Dermis microvascular lymphatic vessel endothelial cell (primary cell): ENCODE measurements at places on chromosomes 5 and 9.

GRCh38 chr9:8826281-8826680, 1026.7 kb upstream of the DMAC1 start:
- no peak for DNase-seq

- DNase-seq: no peak
Measured at GRCh38 chr5:33720176-33720575, 171.6 kb downstream of the ADAMTS12 start.

DNA sequence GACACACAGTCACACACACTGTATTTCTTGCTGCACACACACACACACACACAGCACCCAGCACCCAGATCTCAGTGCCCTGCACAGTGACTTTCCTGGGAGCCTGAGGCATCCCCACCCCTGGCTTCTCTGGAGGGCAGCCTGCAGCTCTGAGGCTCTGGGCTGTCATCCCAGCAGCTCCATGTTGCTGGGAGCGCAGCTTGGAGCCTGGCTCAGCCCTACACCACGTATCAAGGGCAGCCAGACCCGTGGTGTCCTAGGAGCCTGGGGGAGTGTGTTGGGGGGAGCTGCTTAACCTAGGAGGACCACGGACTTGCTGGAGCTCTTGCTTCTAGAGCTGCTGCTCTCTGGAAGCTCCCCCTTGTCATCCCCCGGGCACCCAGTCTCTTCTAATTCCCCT, 5.2 kb downstream of the IER5L start:
- DNase-seq: no peak

DNA sequence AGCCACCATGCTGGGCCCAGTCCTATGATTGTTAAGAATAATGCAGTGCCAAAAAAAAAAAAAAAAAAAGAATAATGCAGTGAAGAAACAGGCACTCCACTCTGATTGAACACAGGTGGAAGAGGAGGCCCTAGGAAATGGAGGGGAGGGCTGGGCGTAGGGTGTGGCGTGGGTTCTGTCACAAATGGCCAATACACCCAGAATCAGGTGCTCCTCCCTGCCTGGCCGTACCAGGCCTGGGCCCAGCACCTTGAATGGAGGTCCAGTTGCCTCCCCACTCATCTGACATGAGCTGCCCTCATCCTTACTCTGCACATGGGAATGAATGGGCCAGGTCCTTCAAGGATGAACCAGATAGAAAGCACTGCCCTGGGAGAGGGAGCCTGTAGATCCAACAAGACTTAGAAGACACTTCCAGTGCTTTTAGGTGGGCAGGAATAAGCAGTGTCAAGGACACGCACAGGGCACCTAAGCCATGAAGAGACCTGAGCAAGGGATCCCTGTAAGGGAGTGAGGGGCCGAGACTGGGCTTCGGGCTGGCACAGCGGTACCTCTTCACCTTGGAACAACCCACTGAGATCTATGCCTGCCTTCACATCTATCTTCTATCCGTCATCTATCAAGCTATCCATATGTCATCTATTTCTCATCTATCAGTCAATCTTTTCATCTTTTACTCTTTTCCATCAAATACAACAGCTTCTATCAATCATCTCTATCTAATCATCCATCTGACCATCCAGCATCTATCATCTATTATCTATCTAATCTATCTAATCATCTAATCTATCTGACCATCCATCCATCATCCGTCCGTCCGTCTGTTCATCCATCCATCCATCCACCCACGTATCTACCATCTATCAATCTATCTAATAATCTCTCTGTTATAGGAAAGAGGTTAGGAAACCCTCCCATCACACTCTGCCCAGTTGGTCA, 15.9 kb downstream of the NINJ1 start:
- no peak for DNase-seq

- no peak for DNase-seq
Measured at GRCh38 chr5:136638084-136638483, 272.7 kb upstream of the TRPC7 start.

GRCh38 chr5:109805883-109806282, 116.2 kb downstream of the MAN2A1 start:
- DNase-seq: no peak

DNA sequence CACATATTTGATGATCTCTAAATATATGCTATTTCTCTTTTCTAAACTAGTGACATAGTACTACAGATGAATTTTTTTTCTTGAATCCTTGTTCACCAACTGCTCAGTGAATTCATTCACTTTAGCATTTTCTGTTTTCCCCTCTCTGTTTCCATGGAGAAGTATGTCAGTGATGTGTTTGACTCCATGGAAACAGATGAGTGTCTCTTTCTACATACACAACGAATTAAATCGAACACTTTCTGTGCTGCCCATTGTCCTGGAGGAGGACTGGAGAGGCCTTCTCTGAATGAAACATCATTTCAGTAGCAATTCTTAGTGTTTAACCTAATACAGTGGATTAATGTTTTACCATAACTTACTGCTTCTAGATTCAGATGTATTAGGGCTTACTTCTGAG, 9.5 kb downstream of the INVS start:
- no peak for DNase-seq

- DNase-seq: no peak
Measured at GRCh38 chr9:71048280-71048679, 73.1 kb downstream of the TRPM3 start.

- no peak for DNase-seq
Measured at GRCh38 chr9:5443850-5444249, 6.1 kb upstream of the PLGRKT start.

DNA sequence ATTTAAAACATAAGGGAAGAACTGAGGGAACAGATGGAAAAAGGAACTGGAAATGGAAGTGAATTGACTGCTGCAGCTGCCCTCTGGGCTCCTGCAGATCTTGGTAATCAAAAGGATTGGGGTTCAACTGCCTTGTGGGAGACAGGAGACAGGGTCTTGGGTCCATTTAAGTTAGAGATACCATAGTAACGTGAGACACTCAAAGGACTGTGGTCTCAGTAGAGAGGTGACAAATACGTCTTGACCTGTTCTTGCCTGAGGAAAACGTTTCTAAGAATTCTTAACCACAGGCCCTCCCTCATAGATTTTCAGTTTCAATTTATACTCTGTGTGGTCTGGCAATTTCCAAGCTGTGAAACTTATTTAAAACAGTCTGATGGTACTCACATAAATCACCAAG, 100.8 kb upstream of the DHFR start:
- DNase-seq: no peak

DNA sequence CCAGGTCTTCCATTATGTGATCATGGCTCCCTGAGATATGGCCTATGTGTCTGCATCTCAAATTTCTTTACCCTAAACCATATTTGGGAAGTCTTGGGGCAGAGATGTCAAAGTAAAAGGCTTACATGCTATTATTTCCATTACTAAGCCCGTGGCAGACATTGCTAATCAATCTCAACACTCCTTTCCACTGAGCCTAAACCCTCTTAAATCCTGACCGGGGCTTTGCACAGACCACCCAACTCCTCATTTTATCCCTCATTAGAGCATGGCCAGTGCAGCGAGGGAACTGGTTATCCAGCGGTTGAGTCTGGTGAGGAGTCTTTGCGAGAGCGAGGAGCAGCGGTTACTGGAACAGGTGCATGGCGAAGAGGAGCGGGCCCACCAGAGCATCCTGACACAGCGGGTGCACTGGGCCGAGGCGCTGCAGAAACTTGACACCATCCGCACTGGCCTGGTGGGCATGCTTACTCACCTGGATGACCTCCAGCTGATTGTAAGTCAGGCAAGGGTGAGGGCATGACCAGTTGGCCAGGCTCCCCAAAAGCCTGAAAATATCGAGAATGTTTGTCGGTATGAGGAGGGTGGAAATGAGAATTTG, 11.0 kb downstream of the BSPRY start:
- DNase-seq: no peak

DNA sequence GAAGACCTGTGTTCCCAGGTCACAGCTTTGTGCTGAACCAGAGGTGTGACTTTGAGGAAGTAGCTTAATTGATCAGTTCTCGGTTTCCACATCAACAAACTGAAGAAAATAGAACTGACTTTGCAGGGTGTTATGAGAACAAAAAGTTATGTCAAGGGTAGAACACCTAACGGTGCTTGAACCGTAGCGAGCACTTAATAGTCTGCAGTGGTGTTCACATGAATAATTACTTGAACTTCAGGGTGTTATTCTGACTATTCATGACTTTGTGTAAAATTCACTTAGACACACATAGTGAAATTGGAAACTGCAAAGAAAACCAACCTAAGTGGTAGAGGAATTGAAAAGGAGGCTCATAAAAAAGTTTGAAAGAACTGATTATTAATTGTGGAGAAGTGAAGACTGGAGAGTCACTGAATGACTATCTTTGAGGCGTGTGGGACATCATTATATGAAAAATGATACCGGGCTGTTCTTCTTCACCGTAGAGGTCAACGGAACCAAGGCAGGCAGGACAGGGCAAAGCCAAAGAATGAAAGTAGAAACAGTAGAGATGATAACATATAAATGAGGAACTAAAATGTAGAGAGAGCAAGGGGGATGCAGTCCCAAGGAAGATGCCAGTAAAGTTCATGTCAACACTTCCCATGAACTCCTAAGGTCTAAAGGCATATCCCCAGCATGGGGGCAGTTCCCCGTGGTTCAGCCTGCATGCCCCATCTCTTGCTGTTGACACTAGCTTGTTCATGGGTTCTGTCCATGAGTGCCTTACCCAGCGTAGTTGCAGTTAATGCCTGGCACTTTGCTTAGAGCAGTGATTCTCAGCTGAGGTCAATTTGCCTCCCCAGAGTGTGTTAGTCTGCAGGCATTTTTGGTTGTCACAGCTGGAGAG, 118.7 kb downstream of the ZNF462 start:
- no peak for DNase-seq

DNA sequence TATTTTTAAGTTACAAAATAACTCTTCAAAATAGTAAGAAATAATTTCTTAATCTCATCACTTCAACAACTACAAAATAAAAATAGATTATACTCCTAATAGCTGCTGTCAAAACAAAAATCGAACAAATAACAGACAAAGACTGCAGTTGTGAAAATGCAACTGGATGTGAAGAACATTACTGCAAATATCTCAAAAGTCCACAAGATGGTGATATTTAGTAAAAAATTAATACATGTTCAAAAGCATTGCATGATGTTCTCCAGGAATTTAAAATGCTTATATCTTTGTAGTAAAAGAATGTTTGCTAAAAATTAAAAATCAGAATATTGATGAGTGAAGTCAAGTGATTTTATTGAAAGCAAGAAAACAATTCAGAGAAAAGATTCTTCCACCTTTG, 66.2 kb downstream of the MPDZ start:
- DNase-seq: peak; percentile 57

DNA sequence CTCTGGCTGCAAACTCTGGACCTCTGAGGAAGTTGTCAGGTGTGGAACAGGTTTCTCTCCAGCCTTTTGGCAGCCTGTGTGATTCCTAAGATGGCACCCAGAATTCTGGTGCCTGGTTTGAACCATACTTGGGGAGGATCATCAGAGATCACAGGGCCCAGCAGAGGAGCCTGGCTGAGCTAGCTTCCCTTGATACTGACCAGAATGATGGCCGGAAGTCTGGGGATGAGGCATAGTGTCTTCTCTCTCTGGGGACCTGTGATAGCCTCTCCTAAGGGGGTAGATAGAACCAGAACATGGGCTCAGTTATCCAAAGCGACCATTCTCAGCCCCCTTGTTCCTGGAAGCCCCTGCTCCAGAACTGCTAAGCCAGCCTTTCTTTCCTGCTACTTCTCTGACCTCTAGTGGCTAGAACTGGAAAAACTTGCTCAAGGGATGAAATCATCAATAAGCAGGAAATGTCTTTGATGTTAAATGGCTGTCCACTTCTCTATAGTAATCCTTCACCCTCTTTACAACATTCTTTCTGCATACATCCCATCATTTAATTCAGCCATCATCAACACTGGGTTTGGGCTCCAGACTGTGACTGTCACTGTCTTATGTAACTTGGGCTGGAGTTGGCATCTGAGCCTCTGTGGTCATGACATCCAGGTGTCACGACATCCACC, 55.1 kb downstream of the C9orf152 start:
- DNase-seq: peak; percentile 45

DNA sequence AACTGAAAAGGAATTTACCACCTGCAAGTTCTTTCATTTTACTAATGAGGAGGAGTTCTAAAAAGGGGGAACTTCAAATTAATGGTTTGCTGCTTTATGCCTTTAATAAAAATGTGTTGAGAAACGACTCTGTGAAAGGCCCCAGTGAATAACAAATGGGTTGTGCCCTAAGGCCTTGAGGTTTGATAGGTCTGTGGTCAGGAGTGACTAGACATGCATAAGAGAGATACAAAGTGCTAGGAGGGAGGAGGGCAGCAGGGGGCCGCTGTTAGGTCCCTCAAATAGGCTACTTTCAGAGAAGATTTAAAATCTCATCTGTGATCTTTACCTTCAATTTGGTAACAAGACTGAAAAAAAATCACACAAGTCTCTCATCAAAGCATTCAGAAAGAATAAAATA, 58.3 kb downstream of the FAM81B start:
- DNase-seq: no peak

DNA sequence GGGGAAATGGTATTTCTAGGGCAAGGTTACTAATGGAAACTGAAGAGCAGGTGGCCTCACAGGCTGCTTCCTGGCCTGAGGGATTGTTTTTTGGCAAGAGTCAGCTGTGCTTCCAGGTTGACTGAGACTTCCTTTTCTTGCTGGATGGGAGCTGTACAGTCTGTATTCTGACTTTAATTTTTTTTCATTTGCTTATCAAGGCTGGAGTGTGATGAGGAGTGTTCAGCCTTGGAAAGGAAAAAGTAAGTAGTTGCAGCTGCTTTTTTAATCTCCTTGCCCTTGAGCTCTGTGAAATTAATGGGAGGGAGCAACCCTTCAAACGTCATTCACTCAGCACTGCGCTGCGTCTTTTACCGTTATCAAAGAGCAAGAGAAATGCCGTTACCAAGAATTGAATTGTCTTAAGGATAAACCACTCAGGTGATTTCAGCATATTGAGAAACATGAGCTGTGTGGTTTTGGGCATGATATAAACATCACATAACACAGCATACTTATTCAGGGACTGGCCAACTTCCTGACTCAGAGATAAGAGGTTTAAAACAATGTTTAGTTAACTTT, 47.6 kb downstream of the AQP7 start:
- peak; percentile 66 for DNase-seq

DNA sequence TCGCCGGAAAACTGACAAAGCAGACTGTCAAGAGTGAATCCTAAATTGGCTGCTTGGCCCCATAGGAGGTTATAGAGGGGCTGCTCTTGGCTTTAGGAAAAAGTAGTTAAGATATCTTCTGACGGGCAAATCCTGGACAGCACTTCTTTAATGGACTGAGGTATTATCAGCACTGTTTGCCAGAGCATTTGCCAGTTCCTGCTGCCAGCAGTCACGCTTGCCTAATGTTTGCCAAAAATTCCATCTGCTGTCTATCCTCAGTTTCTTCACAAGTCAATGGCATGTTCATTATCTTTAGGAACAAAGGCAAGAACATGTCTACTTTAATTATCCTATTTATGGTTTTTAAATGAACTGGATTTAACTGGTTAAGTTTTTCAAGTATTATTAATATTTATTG, 25.8 kb upstream of the SREK1 start:
- no peak for DNase-seq

DNA sequence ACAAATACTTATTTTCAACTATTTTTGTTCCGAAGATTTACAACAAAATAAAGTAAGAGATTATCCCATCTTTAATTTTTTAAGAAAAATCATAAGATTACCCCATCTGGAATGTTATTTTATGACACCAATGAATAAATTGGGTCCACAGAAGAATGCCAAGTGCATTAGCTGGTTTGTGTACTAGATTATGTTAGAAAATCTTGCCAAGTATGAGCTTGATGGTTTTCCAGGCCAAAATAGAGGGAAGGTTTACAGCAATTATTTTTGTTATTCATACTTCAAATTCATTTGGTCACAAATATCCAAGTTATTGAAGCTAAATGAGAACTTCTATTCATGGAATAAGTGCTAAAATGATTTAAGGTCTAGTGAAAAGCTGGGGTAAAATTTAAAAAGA, 109.4 kb upstream of the DMRTA1 start:
- no peak for DNase-seq
